ENCODE measurements at places on chromosomes 2 and 18.

DNA sequence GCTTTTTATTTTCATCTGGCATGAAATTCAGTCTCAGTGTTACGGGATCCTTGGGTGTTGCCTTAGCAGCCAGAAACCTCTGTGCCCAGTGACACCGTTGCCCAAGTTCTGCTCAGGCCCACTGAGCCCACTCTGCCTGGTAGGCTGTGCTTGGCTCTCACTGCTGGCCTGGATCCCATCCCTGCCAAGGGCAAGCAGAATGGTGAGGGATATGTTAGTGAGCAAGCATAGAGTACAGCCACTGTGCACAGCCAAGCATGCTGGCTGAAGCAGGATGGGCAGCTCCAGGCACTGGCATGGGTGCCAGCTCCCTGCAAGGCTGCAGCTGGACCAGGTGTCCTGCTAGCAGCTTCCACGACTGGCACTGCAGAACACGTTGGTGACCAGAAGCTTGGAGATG is 194.7 kb upstream of the TFPI start:
- DNase-seq, result no peak

DNA sequence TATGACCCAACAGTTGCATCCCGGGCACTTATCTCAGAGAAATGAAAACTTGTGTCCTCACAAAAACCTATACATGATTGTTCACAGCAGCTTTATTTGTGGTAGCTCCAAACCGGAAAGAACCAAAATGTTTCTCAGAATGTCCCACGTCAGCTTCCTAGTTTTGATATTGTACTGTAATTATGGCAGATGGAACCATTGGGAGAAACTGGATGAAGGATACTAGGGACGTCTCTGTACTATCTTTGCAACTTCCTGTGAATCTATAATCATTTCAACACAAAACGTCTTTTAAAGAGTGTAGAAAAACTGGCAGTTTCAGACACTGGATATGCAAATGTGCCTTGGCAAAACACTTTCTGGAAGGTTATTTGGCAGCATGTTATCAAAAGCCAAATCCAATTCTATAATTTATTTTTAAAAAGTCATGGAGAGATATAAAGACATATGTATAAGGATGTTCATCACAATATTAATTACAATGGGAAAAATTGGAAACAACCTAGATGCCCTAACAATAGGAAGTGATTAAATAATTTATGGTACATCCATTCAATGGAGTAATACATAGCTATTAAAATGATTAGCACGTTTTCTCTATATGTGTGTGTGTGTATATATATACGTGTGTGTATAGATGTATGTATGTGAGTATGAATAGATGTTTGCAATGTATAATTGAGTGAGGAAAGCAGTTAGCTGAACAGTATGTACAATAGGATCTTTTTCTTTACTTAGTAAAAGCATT is 9.8 kb downstream of the SAG start:
- no peak for DNase-seq

- no peak for DNase-seq
Measured at GRCh38 chr2:165238295-165238694, 919 bp upstream of the SCN2A start.

DNA sequence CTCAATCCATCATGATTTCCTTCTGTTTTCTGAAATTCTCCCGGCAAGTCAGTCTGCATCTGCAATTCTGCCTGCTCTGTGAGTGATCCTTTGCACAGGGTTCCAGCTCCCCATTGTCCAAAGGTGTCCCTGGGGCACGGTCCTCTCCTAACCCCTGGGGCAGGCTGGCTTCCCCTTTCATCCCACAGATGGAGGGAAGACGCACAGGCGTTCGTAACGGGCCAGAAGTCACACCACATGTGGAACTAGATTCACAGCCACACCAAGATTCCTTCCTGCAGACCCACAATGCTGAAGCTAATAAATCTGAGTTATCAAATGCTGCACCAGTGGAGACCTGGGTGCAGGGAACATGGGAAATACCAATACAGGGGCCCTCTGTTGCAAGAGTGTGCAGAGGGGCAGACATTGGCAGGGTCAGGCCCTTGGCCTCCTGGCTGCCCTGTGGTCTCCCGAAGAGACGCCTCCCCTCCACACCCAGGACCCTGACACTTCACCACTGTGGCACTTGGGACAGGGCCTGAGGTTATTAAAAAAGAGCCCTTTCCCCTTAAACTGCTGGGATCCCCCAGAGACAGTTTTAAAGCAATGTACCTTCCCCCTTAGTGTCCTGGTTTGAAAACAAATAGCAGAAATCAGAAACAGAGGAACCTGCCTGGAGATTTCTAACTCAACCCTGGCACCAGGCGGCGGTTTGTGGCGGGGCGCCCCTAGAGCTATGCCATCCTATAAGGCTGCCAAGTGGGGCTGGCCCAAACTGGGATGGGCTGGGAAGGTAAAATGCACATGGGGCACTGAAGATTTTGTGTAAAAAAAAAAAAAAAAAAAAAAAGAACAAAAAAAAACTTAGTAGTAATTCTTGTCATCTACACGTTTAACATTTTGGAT is 15.4 kb downstream of the ZNF516 start:
- no peak for DNase-seq

- no peak for DNase-seq
Measured at GRCh38 chr18:55013685-55014084, 54.4 kb upstream of the CCDC68 start.
